ENCODE measurements at places on chromosomes 7 and 10.

GRCh38 chr7:24808518-24808917, 51.3 kb upstream of the GSDME start:
- DNase-seq = no peak

GRCh38 chr7:96837593-96837992, 127.9 kb upstream of the SEM1 start:
- DNase-seq = no peak

DNA sequence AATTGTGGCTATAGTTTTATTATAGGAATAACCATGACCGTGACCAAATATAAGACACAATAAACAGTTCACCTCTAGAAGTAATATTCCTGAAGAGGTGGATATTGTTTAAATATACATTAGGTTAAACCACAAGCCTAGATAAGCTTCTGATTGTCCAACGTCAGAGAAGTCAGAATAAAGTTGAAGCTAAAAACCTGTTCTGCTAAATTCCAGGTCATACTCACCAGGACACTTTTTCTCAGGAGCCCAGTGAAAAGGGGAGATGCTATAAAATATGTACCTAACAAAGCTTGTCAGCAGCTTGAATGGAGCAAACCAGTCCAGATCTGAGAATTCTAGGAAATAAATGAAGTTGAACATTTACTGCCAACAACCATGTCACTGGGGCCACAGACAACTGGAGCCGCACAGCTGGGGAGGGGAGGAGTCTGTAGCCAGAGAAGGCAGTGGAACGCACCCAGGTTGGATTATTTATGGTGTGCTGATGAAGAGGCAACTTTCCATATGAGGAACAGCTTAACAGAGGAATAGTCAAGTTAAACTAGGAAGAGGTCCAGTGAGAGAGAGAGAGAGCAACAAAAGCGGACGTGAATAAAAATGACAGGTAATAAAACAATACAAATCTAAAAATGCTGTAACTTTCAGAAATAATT, 191.1 kb downstream of the ZNF438 start:
- DNase-seq = no peak

- DNase-seq = no peak
Measured at GRCh38 chr10:11206676-11207559, 189.2 kb downstream of the CELF2 start.

- no peak for DNase-seq
Measured at GRCh38 chr7:20383351-20383750, 52.7 kb downstream of the ITGB8 start.

DNA sequence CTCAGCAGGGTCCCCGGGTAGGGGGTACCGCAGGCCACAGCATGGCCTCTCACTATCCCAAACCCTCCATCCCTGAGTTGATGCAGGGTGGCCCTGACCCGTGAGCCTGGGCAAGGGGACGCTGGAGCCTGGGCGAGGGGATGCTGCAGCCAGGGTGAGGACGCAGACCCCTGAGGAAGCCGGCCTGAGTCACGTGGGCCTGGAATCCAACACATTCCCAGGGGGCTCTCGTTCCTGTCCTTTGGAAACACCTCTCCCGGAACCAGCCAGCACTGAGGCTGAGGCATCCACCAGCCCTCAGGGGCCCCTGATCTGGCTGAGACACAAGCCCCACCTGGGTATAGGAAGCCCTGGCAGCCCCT, 61.5 kb upstream of the NKX6-2 start:
- DNase-seq = no peak

DNA sequence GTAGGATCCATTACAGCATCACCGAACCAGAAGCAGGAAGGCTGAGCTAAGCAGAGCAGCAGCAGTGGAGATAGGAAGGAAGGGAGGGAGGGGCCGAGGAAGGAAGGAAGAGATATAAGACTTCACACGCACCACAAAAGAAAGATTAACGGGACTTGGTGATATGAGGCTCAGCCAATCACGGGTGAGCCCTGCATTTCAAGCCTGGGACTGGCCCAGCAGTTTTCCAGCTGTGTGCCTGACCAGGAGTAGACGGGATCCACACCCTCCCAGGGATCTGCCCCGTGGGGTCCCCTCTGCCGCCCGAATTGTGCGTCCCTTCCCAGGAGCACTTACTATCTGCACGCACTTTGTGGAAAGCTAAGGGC, 16.2 kb downstream of the ATG9B start:
- no peak for DNase-seq

DNA sequence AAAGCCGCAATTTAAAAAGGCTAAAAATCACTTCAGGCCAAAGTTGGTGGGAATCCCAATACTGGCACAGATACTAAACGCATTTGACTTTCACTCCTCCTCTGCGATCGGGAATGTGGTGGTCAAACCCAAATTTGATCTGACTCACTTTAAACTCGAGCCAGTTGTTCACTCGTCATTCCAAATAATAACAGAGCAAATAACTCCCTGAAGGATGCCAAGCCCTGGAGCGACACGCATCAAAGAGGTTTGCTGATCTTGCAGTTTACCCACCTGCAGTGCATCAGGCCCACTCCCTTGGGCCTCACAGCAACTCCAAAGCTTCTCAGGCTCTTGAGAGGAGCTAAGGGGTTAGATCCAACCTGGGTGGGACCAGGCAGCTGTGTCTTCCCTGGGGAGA, 12.2 kb downstream of the PTN start:
- no peak for DNase-seq

DNA sequence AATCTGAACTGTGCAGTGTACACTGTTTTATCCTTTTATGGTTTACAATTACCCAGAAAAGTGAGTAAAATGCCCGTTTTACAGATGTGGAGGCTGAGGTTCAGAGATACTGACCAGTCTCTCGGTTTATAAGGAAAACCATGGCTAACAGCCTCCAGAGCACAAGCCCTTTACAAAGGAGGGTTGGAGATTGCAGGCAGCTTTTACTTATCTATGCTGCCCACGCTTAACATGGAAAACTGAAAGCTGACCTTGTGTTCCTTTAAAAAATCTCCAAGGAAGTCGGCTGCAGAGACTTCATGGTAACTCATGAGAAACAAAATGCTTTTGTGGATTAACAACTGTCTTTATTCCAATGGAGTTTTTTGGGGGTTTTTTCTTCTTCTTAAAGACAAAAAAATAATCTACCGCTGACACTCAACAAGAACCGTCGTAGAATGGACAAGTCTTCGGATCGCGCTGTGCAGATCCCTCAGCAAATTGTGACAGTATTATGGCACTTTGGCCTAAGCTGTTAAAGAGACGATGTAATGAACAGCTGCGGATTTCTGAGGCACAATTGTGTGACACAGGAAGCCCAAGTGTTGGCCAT, 654 bp upstream of the SLF2 start:
- DNase-seq = no peak

GRCh38 chr7:11127988-11128387, 154.3 kb downstream of the PHF14 start:
- no peak for DNase-seq

GRCh38 chr7:41917-42565, 150.3 kb upstream of the FAM20C start:
- no peak for DNase-seq

DNA sequence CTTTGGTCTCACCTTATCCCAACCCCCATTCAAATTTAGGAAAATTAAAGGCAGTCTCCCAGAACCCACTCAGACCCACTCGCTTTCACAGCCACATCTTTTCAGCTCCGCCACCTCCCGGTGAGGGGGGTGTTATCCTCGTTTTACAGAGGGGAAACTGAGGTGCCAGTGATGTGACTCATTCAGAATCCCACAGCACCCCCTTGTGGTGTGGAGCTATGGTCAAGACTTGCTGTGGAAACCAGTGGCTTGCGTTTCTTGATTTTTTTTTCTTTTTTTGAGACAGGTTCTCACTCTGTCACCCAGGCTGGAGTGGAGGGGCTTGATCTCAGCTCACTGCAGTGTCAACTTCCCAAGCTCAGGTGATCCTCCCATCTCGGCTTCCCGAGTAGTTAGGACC, 27.6 kb downstream of the SLC35G1 start:
- DNase-seq = no peak

DNA sequence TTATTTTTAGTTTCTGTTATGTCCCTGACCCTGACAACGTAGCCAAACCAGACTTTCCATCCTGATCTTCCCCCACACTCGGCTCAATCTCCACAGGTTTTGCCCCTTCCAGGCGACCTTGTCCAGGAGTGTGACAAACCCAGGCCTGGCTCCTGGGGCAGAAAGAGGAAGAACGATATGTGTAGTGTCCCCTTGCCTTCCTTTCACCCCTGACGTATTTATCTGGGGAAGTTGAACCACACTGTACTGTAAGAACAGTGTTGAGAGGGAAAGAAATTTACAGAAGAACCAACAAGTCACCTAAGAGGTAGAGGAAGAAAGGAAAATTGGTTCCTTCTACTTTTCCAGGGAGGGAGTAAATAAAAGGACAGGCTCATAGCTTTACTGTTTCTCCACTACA, 158.0 kb downstream of the VTI1A start:
- no peak for DNase-seq

- no peak for DNase-seq
Measured at GRCh38 chr7:92590711-92591310, 621 bp upstream of the FAM133B start.

DNA sequence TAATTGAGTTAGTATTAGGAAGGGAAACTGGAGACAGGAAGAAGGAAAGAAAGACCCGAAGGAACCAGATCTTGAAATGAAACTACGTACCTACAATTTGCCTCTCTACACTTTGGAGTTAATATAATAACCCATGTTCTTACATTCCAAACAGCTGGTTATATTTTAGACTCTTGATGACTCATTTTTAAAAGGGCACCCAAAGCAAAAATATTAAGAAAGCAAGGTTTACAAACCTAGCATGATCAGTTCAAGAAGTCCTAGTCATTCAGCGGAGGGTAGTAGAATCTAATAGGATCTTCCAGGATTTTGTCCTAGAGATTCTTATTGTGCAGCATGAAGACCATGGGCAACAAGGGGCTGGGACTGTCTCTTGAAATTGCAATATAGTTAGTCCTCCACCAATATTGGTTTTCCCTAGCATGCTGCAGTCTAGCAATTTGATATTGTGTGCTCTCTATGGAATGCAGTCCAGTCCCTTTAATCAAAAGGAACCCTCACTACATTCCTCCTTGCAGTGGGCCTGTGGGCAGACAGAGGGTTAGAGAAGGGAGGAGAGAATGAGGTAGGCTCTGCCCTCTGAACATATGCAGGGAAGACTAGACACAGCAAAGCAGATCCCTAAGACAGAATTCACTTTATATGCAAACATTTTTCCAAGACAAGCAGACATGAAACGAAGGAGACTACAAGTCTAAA, 230.3 kb downstream of the INHBA start:
- no peak for DNase-seq

GRCh38 chr7:150855476-150856302, 3.4 kb downstream of the AOC1 start:
- no peak for DNase-seq

DNA sequence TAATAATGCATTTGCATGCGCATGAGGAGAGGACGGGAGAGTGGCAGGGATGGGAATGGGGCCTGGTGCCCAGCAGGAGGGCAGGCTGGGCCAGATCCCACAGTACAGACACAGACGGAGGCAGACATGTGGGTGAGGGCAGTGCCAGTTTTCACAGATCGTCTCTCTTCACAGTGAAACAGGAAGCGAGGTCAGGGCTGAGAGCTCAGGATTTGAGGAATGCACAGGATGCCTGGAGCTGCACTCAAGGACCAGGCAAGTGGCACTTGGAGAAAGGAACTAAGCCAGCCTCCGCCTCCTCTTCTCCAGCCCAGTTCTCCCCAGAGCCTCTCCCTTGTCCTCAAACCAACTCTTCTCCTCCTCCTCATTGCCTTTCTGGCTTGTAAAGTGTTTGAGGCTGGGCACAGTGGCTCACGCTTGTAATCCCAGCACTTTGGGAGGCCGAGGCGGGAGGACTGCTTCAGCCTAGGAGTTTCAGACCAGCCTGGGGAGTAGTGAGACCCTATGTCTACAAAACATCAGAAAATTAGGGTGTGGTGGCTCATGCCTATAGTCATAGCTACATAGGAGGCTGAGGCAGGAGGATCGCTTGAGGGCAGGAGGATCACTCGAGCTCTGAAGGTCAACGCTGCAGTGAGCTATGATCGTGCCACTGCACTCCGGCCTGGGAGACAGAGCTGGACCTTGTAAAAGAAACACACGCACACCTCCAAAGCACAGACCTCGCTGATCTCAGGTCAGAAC, 115.2 kb downstream of the HIP1 start:
- no peak for DNase-seq

- no peak for DNase-seq
Measured at GRCh38 chr10:124214610-124215375, 121.4 kb upstream of the CHST15 start.

DNA sequence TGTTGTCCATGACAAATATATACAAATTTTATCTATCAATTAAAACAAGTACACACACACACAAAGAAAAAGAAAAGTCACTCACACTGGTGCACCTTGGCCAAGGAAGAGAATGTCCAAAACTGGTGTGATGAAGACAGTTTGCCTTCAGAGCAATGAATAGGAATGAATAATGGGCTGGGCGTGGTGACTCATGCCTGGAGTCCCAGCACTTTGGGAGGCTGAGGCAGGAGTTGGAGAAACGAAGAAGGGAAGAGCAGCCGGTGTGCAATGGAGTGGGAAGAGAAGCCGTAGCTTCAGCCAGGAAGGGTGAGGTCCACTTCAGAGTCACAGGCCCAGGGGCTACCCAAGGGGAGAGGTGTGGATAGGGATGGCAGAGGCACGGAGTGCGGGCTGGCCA, 253.6 kb downstream of the CCSER2 start:
- no peak for DNase-seq

DNA sequence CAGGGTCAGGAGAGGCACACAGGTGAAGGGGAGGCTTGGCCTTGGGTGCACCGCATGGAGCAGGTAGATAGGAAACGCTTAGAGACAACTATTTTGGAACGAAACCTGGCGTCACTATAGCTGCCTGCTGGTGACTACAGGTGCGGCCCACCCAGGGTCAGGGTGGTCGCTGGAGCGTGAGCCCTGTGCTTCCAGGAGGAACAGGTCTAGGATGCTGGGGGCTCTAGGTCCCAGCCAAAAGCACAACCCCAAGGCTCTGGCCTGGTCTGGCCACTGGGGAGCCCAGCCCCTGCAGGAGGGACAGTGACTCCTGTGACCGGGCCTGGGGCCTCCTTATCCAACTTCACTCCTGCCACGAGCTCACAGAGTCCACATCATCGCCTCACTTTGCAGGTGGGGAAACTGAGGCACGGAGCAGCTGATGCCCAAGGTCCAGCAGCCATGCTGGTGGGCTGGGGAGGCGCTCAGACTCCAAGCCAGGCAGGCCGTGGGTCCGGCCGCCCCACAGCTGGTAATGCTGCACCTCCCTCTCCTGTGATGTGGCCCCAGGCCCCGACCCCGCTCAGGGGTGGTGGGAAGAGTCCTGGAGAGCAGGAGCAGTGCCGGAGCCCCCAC, 9.0 kb downstream of the LFNG start:
- DNase-seq = no peak

DNA sequence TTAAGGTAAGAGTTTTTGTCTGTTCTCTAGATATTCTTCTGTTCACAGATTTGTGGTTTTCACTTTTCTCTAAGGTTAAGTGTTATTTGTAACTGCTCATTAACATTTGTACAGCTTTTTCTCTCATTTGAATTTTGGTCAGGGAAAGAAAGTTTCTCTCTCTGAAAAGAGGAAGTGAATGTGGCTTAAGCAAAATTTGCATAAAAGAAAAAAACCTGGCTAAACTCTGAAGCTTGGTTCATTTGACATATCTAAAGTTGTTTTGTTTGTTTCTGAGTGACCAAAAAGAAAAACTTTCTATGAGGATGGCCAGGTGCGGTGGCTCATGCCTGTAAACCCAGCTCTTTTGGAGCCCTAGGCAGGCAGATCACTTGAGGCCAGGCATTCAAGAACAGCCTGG, 22.0 kb upstream of the SLC26A4 start:
- no peak for DNase-seq

All from stimulated activated CD4-positive, alpha-beta T cell treated with anti-CD3 and anti-CD28 coated beads, Interleukin-1b, Interleukin-23, amount 100 ng/mL, for 1 hour (primary cell).